ENCODE measurements at places on chromosomes 1 and 21.

DNA sequence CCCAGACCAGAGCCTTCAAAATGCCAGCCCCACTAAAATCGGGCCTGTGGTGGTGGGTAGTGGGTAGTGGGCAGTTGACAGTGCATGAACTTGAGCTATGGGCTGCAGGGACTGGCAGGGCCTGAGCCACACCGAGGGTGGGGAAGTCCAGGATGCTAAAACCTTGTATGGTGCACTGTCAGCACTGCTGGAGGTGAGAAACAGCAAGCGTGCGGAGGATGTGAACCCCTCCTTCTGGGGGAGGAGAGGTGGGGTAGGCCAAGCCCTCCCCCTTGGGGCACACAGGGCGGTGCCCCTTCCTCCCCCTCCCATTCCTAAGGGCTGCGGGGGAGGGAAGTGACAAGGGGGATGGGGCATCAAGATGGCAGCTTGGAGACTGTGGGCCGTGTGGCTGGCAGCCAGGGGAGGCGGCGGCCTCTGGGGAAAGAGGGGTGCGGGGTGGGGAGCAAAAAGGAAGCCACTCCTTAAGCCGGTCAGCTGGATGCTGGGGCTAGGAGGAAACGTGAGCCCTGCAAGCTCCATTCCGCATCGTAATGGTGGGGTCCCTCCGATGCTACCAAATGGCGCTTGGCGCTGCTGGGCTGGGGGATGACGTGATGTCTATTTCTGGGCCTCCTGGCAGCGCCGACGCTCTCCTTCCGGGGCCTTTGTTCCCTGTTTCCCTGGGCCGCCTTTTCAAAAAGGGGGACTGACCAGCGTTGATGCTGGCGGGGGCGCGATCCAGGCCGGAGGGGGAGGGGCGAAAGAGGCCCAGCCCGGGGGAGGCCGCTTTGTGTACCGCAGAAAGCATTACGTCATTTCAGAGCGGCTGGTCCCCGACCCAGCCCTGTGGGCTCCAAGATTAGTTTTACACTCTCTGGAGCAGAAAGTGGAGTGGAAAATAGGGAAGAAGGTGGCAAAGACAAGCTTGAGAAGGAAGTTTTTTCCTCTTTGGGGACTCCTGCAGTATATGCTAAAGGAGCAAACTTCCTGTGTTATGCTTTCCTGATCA, 809 bp downstream of the SYT11 start:
- peak; percentile 62 for DNase-seq

- DNase-seq: peak; percentile 24
Measured at GRCh38 chr1:169486281-169487051, 722 bp upstream of the SLC19A2 start.

GRCh38 chr1:43975249-43975961, 645 bp downstream of the ATP6V0B start:
- DNase-seq: peak; percentile 37

- no peak for DNase-seq
Measured at GRCh38 chr1:22683547-22683946, 27.1 kb upstream of the EPHB2 start.

GRCh38 chr21:38439426-38439825, 58.9 kb downstream of the ERG start:
- no peak for DNase-seq

Data from hematopoietic multipotent progenitor cell treated with erythropoietin and hydrocortisone succinate and interleukin-3 and kit ligand, for 8 days (in vitro differentiated cells).